ENCODE measurements at places on chromosomes 12 and 14.

DNA sequence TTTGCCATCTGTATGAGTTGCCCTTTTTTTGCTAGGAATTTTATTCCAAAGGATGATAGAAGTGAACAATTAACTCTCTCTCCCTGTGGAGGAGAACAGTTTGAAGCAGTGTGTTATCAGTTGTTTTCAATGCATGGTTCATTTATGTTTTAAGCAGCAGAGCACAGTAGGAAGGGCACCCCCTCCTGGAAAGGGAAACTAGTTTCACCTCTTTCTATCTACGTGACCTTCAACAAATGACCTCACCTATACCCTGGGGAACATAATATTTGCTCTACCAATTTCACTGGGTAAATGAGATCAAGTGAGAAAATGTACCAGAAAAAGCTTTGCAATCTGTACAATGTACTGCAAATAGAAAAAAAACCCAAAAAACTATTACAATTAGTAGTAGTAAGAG is 5.4 kb upstream of the DCP1B start:
- DNase-seq, result no peak

- no peak for DNase-seq
Observed at GRCh38 chr14:69845787-69846186, 33.4 kb upstream of the SMOC1 start.

- DNase-seq, result no peak
Observed at GRCh38 chr14:102849526-102850379, 72.5 kb downstream of the TRAF3 start.

DNA sequence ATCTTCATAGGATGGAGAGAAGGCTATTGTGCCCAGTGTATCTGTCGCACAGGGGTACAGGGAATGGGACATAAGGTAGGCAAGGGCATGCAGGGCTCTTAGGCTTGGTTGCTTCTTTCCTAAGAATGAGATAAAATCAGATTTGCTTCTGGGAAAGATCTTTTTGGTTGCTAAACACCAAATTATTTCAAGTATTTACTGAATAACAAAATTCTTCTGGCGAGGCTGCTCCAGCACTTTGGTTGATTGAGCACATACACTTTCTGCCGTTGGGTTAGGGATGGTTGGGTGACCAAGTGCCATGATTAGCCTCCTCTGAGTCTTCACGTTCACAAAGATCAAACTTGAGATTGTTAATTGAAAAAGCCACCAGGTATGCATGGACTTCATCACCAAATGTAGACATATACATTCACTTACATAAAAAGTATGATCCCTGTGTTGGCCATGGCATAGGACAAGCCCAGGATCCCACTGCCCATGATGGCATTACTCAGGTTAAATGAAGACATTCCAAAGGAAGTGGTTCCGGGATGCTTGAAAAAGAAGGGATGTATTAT is 38.2 kb downstream of the SLC38A4 start:
- no peak for DNase-seq

GRCh38 chr12:131687346-131688125 is 23.4 kb upstream of the SFSWAP start:
- no peak for DNase-seq

GRCh38 chr12:100554608-100555077 is 18.8 kb upstream of the GAS2L3 start:
- no peak for DNase-seq

GRCh38 chr12:26455936-26456574 is 260.7 kb downstream of the SSPN start:
- DNase-seq, result no peak

GRCh38 chr12:92055877-92056276 is 89.8 kb downstream of the BTG1 start:
- DNase-seq, result no peak

GRCh38 chr12:94092516-94093241 is 55.7 kb upstream of the PLXNC1 start:
- DNase-seq, result no peak

- no peak for DNase-seq
Observed at GRCh38 chr12:47396902-47397663, 308.7 kb downstream of the RPAP3 start.

Data from D721Med (cell line).